Neural crest cell (in vitro differentiated cells): ENCODE measurements at places on chromosomes 1 and 21. TPM values are rescaled to one million over a fixed set of nuclear protein-coding genes. Genes with fewer than 3 reads are reported as not detected.
A peak's percentile ranks its signal among the peaks of the same experiment; 100 is the strongest.

DNA sequence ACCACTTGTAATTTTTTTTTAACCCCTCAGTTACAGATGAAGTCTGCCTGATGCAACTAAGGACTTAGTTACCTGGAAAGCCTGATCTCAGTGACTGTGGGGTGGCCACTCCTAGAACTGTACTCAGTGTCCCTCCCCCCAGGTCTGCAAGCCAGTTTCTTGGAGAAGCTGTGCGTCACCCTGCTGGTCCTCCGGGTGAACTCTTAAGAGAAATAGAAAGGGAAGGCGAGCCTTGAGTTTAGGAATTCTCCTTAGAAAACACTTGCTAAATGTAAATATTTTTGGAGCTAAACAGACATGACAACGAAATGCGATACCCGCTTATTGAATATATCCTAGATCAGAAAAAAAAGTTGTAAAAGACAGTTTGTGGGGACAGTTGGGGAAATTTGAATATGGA is 730 bp downstream of the SLC16A4 start:
- DNase-seq = no peak

The TTC39A gene
- total RNA-seq = 1.6 and 1.7 TPM in 2 replicates

DNA sequence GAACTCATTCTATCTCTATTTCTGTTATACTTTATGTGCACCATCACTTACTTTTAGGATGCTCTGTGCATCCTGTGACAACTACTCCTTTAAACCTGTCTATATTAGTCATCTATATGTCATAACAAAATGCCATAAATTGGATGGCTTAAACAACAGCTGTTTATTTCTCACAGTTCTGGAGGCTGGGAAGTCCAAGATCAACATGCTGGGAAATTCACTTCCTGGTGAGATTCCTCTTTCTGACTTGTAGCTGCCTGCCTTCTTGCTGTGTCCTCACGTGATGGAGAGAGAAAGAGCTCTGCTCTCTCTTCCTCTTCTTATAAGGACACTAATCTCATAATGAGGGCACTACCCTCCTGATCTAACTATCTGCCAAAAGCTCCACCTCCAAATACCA is 62.3 kb upstream of the RCOR3 start:
- no peak for DNase-seq

DNA sequence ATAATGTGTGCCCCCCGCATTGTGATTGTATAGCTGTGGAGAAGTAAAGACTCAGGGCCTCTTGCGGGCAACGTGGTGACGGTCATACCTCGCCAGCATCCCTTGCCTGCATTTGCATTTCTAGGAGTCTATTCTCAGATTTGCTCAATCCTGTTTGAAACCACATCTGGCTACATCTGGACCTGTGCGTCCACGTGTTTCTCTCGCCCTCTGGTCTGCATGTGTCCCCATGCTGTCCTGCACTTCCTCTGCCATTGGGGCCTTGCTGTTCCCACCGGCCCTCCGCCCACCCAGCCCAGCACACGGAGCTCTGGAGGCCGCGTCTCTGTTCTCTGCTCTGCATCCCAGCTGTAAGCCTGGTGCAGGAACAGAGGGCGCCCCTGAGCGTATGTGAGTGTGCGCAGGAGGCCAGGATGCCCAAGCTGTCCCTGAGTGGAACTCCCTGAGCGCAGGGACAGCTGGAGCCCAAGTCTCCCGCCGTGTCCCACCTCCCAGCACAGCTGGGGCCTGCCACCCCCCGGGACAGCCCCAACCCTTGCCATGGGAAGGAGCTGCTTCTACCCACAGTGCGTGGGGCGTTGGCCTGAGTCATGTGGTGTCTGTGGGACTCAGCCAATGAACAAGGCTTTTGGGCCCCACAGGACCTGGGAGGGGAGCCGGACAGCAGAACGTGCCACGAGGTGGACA is 1.6 kb downstream of the KRTAP10-2 start:
- DNase-seq = no peak

DNA sequence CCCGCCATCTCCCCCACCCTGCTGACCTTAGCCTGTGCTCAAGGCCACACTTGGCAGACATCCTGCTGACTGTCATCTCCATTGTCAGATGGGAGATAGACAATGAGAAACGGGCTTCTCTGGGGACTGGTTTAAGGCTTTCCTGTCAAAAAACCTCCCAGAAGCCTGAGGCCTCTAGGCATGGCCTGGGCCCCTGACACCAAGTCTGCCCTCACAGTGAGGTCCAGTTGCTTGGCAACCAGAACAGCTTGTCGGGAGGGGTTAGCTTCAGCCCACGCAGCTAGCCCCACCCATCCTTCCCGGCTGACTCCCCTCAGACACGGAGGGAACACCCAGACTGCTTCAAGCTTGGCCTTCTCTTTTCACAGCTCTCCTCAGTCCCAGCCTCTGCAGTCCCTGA is 11.0 kb downstream of the PLEKHA6 start:
- DNase-seq = peak; percentile 36

GRCh38 chr1:31004231-31004621 is 61.3 kb downstream of the PUM1 start:
- no peak for DNase-seq

GRCh38 chr1:78676993-78677392 is 27.4 kb downstream of the IFI44 start:
- DNase-seq = no peak

- DNase-seq = no peak
Measured at GRCh38 chr1:9996624-9997582, at the start of gene RBP7. Gene RBP7, plus strand, starts transcription at chr1:9997228. Its CDS starts 31 bp downstream, at chr1:9997259.

The HRNR gene
- total RNA-seq = not detected in 2 replicates

The FAM131C gene
- total RNA-seq = 0.48 and 0.68 TPM in 2 replicates

DNA sequence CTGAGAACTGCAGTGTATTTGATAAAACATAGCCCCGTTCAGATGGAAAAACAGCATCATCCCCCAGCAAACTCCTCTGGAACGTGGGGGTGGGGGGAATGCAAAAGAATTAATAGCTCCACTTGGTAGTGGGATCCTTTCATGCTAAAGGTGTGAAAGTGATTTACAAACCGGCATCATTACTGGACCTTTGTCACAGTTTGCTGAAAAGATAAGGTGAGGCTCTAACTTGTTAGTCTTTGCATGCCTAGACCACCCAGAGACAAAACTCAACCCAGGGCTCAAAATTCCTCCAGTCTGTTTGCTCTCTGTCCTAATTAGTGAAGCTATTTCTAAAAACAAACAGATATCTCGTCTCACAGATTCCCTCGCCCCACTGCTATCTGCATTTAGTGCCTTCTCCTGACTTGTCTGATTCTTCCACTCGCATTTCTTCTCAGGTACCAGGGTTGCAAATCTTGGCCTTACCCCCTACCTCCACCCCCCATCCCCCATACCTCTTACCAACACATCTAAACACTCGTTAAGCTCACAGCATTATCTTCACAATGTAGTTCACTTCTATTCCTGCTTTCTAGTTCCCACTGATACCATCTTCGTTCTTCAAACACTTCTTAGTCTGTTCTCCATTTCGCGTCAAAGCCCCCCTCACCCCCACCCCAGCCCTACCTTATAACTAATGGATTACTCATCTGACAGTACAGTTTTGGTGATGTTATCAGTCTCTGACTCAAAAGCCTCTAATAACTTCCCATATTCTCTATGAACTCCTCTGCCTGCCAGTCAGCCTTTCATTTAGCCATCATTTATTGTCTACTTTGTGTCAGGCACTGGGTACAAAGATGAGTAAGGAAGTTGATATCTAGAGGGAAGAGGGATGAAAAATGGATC is 11.8 kb downstream of the IER5 start:
- DNase-seq = no peak
